ENCODE measurements at places on chromosomes 13 and 19.

GRCh38 chr19:7507884-7508283, 8.0 kb upstream of the ZNF358 start:
- DNase-seq, result no peak

GRCh38 chr19:2548966-2549365, 73.0 kb downstream of the GADD45B start:
- no peak for DNase-seq

DNA sequence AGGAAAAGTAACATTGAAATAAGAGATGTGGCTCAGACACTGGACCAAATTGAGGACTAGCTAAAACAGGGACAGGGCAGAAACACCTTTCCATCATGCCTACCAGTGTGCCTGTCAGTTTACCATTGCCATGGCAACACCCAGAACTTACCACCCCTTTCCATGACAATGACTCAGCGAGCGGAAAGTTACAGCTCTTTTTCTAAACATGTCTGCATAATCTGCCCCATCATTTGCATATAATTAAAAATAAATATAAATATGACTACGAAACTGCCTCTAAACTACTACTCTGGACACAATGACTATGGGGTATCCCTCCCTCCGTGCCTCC, 96.0 kb downstream of the UBL3 start:
- DNase-seq, result no peak

GRCh38 chr19:43983544-43983911, 460 bp upstream of the ZNF155 start:
- no peak for DNase-seq

DNA sequence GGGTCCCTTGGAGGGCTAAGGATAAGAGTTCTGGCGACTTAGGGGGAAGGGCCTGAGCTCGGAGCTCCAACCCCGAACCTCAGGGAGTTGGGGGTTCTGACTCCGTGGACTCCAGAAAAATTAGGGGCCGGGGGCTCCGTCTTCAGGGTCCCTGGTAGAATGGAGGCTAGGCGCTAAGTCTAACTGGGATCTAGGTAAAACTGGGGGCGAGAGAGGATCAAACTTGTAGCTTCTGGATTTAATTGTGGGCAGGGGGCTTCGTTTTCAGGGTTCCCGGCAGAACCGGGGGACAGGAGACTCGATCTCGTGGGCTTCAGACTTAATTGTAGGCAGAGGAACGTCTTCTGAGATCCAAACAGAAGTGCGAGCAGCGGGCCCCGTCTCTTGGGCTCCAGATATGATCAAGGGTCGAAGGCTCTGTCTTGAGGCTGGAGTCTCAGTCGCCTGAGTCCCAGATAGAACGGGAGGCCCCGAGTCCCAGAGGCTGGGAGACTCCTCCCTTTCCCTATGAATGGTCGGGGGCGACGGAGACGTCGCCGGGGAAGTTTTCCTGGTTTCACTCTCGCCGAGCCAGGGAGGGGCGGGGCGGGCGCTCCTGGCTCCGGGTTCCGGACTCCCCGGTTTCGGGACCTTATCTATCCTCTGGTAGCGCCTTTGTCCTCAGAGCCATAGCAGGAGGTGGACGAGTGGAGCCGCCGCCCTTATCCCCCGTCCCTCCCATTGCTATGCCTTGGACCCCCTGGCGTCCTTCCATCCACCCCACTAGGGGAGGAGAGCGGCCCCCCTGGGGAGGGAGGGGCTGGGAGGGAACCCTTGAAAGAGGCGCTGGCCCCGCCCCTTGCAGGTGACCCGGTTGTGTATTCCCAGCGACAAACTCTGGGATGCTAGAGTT, 1.3 kb downstream of the NECTIN2 start:
- DNase-seq, result peak; percentile 89

GRCh38 chr13:41643507-41643906, 186.2 kb downstream of the RGCC start:
- DNase-seq, result no peak

DNA sequence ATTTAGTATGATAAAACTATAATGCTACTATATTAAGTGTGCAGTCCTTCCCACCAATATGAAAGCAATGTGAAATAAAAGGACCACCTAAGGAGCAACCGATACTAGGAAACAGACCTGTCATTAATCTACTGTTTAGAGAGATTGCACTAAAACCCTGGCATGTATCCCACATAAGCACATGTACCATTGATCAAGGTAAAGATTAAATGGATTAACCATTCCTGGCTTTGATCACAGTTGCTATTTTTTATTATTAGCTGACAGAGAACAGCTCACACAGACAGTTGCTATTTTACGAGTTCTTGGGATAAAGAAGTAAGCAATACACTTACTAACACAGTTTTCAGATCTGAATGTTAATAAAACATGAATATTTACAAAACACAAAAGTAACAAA, 57.7 kb upstream of the ZDHHC20 start:
- no peak for DNase-seq

DNA sequence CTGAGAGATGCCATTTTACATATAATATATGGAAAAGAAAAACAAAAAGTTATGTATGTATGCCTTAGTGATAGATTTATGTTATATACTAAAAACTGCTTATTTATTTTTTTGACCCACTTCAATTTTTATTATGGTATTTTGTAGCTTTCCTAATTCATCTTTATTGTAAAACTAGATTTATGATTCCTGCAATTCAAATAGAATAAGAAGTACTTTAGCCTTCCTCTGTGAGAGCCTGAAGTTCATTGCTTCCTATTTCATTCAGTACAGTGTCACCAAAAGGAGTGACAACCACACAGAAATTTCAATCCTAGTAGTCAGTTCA, 158.1 kb downstream of the RGCC start:
- no peak for DNase-seq

DNA sequence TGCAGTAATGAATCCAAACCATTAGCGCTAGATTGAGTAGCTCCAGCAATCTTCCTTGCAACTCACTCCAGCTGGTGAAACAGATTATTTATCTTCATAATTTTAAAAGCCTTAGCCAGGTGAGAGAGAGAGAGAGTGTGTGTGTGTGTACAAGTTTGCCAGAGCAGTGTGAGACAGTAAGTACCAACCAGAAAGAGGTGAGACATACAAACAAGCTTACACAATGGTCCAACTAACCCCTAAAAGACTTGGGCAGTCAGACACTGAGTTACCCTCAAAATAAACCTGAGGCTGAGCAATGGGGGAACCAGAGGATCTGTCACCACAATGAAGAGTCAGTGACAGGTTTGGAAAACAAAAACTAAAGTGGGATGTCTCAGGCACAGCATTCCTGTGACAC, 8.1 kb upstream of the THSD1 start:
- no peak for DNase-seq

DNA sequence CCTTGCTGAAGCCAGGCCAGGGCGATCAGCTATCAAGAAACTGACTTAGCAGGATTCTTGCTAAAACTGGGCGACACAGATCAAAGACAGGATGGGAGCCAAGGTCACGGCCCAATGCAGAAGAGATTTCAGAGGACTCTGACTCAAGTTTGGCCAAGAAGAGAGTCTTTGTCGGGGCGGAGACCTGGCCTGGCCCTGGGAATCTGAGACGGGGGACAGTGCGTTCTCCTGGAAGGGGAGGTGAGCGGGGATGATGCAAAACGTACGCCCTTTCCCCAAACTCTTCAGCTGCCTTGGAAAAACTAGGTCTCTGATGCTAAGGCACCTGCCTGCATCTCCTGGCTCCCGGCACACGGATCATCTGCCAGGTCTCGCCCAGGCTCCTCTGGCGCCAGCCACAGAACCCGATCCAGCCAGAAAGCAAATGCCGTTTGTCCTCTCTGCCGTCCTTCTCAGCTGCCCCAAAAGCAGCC, 9.8 kb downstream of the MVB12A start:
- DNase-seq, result peak; percentile 45

- no peak for DNase-seq
Observed at GRCh38 chr13:50889317-50889716, 20.3 kb upstream of the RNASEH2B start.

- peak; percentile 65 for DNase-seq
Observed at GRCh38 chr19:54164369-54165068, 5.0 kb upstream of the LENG1 start.

GRCh38 chr19:54155694-54156093, 3.8 kb downstream of the LENG1 start:
- no peak for DNase-seq

DNA sequence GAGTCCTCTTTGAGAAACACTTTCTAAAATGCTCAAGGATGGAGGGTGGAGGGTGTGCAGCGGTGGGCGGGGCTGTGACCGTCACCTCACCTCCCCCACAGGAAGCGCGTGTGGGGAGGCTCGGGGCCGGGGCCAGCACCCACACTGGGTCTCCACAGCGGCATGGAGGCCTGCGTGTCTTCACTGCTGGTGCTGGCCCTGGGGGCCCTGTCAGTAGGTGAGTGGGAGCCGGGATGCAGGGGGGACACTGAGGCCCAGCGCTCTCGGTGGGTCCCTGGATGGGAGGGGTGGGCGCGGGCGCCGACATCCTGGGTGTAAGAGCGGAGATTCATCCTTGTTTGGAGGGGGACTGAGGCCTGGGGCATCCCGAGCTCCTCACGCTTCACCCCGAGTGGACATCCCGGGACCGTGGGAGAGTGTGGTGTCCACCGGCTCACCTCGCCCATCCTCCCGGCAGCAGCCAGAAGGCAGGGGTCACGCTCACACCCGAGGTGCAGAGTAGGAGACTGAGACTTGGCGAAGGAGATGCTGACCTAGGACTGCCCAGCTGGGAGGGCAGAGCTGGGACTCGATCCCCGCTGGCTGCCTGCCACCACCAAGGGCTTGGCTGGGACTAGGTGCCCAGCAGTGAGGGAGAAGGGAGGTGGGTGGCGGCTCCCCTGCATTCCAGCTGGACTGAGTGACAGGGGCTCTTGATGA, at the start of gene GZMM:
Gene GZMM (plus strand): TSS at position 144 of the 699 bp plus-strand sequence. CDS start 19 bp downstream, at position 163.
- DNase-seq, result no peak

DNA sequence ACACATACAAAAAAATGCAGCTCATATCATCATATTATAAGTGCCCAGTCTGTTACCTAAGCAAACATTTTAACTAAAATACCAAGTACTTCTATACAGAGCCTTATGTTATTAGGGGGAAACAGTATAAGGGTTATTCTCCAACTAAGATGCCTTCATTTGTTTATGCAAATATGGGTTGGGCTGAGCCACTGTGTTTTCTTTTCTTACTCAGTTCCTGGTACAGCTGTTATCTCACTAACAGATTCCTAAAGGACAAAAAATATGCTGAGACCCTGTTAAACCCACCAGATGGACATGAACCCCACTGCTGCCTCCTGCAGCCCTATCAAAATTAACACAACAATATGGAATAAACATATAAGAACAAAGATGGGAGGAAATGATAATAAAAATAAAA, 34.5 kb upstream of the SMAD9 start:
- DNase-seq, result no peak

DNA sequence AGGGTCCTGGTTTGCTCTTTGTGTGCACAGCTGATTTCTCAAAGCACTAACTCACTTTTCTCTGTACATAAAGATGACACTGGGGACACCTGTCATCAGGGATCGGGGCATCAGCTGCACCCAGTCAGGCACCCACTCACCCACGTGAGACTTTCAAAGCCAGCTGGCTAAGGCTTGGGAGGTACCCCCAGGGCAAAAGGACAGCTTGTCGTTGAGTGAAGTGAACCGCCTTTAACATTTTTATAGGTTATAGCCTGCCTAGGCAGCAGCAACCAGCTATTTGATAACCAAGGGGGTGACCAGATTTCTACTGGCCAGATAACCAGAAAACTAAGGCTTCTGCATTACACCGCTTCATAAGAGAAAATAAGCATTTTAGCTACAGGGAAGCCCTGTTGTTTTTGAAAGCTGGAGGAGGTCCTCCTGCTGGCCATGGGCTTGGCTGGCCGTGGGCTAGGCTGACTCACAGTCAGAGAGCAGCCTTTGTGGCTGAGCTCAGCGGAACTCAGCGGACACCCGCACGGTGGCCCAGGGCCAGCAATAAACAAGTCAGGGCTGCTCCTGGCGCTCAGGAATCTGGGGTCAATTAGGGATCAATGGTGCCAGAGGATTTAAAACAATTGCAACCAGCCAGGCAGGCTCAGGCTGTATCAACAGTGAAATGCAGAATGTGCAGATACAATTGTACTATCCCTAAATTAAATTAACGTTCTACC, 57.1 kb downstream of the ALOX5AP start:
- peak; percentile 80 for DNase-seq

GRCh38 chr13:48151363-48152161, 56.7 kb upstream of the MED4 start:
- no peak for DNase-seq

- no peak for DNase-seq
Observed at GRCh38 chr19:29303069-29303718, 90.2 kb upstream of the UQCRFS1 start.

GRCh38 chr13:46655377-46656180, 102.6 kb downstream of the LRCH1 start:
- DNase-seq, result peak; percentile 26

DNA sequence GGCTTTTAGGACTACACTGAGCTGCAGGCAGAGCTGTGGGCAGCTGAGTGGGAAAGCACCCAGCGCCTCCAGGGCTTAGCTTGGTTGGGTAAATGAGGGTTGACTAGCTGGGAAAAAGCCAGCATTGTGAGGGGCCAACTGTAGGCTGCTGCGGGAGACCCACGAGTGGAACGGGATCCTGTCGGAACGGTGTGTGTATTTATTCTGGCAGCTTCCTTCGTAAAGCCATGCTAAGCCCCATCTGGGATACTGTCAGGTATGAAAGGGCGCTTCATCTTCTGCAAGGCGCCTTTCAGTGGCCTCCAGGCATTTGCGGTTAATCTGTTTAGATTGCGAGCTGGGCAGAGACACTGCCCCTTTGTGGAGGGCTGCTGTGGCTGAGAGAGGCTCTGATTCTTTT, 39.5 kb upstream of the CNMD start:
- DNase-seq, result no peak

GRCh38 chr13:98672947-98673613, 79.4 kb downstream of the SLC15A1 start:
- peak; percentile 67 for DNase-seq

GRCh38 chr19:38655148-38655824, 7.8 kb downstream of the ACTN4 start:
- no peak for DNase-seq

DNA sequence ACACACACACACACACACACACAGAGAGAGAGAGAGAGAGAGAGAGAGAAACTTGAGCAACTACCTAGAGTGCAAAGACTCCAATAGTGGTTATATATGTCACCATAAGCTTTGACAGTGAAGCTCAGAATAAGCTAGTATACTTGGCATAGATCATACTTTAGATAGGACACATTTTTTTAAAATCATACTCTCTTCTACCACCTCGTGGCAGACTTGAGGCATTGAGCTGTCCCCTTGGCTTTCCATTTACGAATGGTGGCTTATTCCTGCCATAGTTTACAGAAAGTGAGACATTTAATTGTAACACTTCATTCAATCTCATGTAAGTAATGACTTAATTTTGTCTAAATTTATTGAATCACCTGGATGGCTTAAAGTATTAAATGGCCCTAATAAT, 108.2 kb downstream of the EDNRB start:
- DNase-seq, result no peak

GRCh38 chr19:29326849-29327840, 114.2 kb upstream of the UQCRFS1 start:
- DNase-seq, result no peak

- DNase-seq, result no peak
Observed at GRCh38 chr13:92177966-92178365, 779.5 kb downstream of the GPC5 start.

GRCh38 chr19:28939236-28939635, 273.7 kb downstream of the UQCRFS1 start:
- no peak for DNase-seq
